Osteoblast (primary cell): ENCODE measurements at places on chromosomes 4 and X. TPM values are rescaled to one million over a fixed set of nuclear protein-coding genes. Genes with fewer than 3 reads are reported as not detected.

DNA sequence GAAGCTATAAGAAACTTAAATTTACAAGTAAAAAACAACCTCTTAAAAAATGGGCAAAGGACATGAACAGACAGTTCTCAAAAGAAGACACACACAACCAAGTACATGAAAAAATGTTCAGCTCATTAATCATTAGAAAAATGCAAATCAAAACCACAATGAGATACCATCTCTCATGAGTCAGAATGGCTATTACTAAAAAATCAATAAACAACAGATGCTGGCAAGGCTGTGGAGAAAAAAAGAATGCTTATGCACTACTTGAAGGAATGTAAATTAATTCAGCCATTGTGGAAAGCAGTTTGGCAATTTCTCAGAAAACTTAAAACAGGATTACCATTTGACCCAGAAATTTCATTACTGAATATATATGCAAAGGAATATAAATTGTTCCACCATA is 666.3 kb upstream of the GRIA3 start:
- H3K36me3 ChIP-seq = no peaks in the 10 kb centered on the region
- no peak overlapping the region for H3K4me3 ChIP-seq
- H3K27me3 ChIP-seq = no peaks in the 10 kb centered on the region
- H3K4me1 ChIP-seq = no peaks in the 10 kb centered on the region
- DNase-seq = no peak

GRCh38 chrX:154355094-154355775 is 19.2 kb downstream of the FLNA start:
- H3K27me3 ChIP-seq = no peaks in the 10 kb centered on the region
- DNase-seq = no peak
- H3K4me3 ChIP-seq = no peak overlapping the region
- H3K27ac ChIP-seq = no peak overlapping the region

DNA sequence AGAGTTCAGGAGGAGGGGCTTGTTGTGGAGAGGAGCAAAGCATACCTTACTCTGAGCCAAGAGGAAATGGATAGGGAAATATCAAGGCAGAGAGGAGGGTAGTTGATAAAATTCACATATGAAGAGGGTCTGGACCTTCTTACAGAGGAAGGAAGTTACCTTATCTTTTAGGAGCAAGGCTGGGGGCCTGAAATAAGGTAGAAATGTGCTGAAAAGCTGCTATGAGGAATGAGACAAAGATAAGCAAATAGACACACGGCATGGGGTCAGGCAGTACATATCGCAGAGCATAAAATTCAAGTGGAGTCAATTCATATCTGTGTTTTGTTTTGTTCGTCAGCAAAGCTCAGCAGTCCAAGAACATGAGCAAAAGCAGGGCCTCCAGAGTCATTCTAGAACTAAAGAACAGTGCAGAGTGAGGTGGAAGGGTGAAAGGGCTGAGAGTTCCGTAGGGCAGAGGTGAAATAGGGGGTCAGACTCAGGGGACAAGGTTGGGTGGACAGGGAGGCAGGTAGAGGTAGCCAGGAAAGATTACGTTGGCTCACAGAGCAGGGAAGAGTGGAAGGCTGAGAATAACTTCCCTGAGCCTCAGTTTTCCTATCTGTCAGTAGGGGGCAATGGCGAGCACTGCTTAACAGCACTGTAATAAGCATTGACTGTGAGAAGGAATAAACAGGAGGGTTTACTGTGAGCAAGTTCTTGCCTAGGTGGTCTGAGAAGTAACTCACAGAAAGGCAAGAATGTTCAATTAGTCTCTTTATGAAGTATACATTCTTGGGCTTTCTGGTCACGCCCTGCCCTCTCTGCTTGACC is 9.2 kb downstream of the VSIG4 start:
- no peak overlapping the region for H3K27ac ChIP-seq
- H3K4me1 ChIP-seq = no peaks in the 10 kb centered on the region
- peak; percentile 21 for DNase-seq
- H3K27me3 ChIP-seq = peaks cover 3% of the 10 kb centered on the region

DNA sequence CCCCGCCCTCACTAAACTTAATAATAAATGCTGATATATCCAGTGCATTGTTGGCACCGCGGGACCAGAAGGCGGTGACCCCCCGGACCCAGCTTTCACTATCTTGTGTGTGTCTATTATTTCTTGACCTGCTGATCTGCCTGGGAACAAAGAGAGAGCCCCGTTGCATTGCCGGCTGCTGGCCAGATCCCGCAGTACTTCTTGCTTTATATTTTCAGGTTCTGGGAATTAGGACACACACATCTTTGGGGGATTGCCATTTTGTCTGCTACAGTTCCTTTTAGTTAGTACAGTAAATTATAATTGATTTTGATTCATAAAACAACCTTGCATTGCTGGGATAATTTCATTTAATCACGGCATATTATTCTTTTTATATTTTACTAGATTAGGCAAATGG is 2.2 kb upstream of the RTL8B start:
- no peaks in the 10 kb centered on the region for H3K36me3 ChIP-seq
- no peak overlapping the region for H3K27ac ChIP-seq
- no peak for DNase-seq
- no peaks in the 10 kb centered on the region for H3K27me3 ChIP-seq
- no peak overlapping the region for H3K4me3 ChIP-seq
- H3K4me1 ChIP-seq = peaks cover 10% of the 10 kb centered on the region

- H3K36me3 ChIP-seq = no peaks in the 10 kb centered on the region
- no peak for DNase-seq
- H3K27me3 ChIP-seq = no peaks in the 10 kb centered on the region
- H3K4me1 ChIP-seq = no peaks in the 10 kb centered on the region
- H3K4me3 ChIP-seq = no peak overlapping the region
- no peak overlapping the region for H3K27ac ChIP-seq
Measured at GRCh38 chr4:166195101-166195500, 322.1 kb downstream of the TLL1 start.

DNA sequence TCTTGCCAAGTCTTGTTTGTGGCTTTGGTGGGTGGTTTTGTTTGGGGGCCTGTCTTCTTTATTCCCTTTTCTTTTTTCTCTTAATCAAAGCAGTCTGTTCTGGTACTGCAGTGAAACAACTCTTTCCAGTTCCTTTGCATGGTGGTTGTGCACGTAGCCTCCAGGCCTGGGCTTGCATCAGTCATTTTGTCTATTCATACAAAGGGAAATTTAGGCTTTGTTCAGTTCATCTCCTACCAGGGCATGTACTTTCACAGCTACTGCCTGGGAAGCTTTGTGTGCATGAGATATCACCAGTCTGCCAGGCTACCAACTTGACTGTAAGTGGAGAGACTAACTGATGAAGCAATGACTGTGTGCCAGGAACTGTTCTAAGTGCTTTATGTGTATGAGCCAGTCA is 8.5 kb downstream of the TRIM2 start:
- no peak for DNase-seq
- H3K27ac ChIP-seq = no peak overlapping the region
- H3K4me1 ChIP-seq = no peaks in the 10 kb centered on the region
- H3K4me3 ChIP-seq = no peak overlapping the region
- no peaks in the 10 kb centered on the region for H3K36me3 ChIP-seq

TRIM2 gene
- 39.8 and 54.5 TPM in 2 replicates for total RNA-seq
